ENCODE measurements at places on chromosomes 3 and 15. TPM values are rescaled to one million over a fixed set of nuclear protein-coding genes. Genes with fewer than 3 reads are reported as not detected.

DNA sequence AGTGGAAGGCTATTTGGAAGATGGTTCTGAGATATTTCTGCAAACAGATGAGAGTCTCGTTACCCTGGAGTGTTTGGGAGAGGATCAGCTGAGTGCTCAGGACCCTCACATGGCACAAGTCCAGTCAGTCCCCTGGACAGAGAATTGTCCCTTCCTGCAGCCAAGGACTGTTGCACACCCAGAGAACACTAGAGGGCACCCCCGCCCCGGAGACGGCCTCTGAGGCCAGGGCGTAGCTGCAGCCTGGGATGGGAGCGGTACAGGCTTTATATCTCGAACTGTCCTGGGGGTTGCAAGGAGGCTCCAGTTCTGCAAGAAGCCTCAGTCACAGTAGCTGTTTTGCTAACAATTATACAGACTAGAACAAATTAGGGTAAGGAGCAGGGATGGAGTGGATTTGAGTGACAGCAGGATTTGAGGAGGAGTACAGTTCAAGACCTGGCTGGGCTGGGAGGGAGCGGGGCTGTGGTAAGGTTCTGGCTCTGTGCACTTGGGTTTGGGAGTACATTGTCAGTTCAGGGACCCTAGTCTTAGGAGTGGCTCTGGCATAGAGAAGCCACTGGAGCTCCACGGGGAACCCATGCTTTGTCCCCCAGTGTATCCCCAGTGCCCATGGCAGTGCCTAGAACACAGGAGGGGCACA is 67.6 kb upstream of the HACD2 start:
- peak; percentile 37 for DNase-seq

GRCh38 chr3:157464321-157464720 is 27.7 kb downstream of the PTX3 start:
- no peak for DNase-seq

- no peak for DNase-seq
Observed at GRCh38 chr15:31786360-31786759, 244.0 kb upstream of the CHRNA7 start.

DNA sequence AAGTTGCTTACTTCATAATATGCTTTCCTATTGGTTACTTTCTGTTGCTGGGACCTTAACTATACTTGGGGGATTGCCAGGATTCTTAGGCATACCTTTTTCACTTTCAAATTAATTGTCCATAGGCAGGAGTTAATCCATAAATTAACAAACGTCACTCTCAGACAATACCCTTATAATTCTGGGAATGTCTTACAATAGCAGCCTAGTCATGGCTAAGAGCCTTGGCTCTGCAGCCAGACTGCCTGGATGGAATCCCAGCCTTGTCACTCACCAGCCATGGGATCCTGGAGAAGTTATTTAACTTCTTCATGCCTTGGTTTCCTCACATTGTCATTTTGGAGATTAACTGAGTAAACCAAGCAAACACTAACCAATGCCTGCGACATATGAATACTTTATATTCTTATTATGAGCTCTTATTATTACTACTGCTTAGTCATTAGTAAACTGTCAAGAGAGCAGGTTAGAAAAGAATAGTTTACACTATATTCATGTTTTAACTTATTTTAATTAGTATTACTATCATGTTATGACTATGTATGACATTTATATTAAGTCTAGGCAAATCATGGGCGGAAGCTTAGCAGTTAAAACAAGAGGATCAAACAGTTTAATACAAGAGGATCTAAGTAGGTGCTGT is 29.0 kb downstream of the GYG1 start:
- no peak for DNase-seq

DNA sequence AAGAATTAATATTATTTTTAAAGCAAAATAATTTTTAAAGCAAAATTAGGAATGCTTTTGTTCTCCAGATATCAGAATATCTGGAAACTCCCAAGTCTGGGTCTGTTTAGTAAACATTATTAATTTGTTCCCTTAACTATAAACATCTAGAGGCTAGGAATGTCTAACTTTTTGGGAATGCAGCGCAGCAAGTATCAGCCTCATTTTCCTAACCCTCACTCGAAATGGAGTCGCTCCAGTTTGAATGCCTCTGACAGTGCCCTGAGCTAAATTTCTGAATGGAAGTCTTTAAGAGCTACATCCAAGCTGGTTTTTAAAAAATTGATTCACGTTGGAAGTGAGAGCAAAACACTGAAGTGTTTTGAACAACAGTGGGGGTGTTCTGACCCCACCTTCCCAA is 74.4 kb upstream of the WNT7A start:
- no peak for DNase-seq

GRCh38 chr15:51277101-51277500 is 61.3 kb downstream of the CYP19A1 start:
- DNase-seq, result no peak

- no peak for DNase-seq
Observed at GRCh38 chr3:153539263-153539662, 377.2 kb downstream of the RAP2B start.

DNA sequence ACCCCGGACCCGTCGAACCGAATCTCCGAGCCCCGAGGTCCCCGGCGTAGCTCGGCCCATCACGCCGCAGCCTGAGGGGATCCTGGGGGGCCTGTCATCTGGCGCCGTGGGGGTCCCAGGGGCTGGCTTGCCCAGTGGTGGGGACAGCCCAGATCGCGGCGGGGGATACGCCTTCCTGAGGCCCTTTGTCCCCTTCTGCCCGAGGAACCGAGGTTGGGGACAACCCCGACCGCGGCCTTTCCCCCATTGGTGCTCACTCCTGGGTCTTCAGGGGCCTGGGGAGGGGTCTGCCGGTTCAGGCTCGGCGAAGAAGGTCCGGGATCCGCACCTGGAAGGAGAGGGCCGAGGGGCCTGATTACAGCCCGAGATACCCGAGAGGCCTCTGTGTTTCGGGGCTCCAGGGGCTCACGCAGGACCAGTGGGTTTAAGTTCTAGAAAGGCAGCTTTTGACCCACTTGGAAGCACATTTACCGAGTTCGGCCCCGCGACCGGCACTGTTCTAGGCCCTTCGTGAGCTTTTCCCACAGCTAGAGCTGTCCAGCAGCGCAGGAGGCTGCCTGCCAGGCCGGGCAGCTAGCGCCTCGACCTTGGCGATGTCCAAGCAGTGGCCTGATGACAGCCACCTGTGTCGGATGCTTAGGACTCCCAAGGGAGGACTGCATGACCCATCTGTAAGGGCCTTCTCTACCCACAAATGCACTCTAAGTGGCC is 504 bp downstream of the ABHD2 start:
- DNase-seq, result peak; percentile 14

GRCh38 chr3:166013073-166013679 is 176.0 kb upstream of the BCHE start:
- DNase-seq, result peak; percentile 38

The RETNLB gene
- total RNA-seq, result not detected

The CPNE9 gene
- not detected for total RNA-seq

The CKMT1B gene
- not detected for total RNA-seq

The FOXL2 gene
- total RNA-seq, result not detected

Data from Caki2 (cell line).